ENCODE measurements at places on chromosomes 4 and X. TPM values are rescaled to one million over a fixed set of nuclear protein-coding genes. Genes with fewer than 3 reads are reported as not detected.

The MUC7 gene
- total RNA-seq, result not detected

The CXCL3 gene
- total RNA-seq, result 1.3 TPM

The INTU gene
- 4.3 TPM for total RNA-seq

The TCEAL7 gene
- 10.5 TPM for total RNA-seq

The RBM46 gene
- not detected for total RNA-seq

DNA sequence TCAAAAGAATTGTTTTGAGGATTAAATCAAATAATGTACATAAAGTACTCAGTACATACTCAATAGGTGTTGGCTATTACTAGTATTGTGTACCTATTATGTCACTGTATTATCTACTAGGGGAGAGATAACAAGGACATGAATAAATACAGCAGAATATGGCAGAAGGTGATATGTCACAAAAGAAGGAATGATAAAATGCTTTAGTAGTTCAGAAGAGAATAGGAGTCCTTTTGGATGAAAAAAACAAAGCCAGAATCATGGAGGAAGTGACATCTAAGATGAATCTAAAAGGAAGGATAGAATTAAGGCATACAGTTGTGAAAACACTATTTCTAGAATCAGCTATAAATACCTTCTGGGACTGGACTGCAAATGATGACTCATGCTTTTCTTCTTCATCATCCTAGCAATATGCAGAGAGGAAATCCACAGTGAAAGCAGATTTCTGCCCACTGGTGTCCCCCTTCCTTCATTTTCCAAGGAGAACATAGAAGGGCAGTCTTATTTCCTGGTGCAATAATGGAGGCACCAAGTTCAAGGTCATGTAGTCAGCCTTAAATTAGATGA is 98.7 kb downstream of the GLUD2 start:
- DNase-seq, result no peak

- DNase-seq, result no peak
Observed at GRCh38 chr4:180422989-180423711, 1820.1 kb upstream of the TENM3 start.

- no peak for DNase-seq
Observed at GRCh38 chr4:72770708-72771107, 201.7 kb upstream of the ADAMTS3 start.

- no peak for DNase-seq
Observed at GRCh38 chr4:107319386-107319785, 283.3 kb upstream of the DKK2 start.

GRCh38 chrX:46922611-46923010 is 10.4 kb downstream of the JADE3 start:
- no peak for DNase-seq

DNA sequence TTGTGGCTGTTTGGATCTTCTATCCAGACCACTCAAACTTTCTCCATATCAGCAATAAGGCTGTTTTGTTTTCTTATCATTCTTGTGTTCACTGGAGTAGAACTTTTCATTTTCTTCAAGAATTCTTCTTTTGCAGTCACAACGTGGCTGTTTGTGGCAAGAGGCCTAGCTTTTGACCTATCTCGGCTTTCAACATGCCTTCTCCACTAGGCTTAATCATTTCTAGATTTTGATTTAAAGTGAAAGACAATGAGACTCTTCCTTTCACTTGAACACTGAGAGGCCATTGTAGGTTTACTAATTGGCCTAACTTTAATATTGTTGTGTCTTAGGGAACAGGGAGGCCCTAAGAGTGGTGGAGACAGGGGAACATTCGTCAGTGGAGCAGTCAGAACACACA is 19.1 kb downstream of the FGF2 start:
- DNase-seq, result no peak
